ENCODE measurements at places on chromosomes 1 and 21.

DNA sequence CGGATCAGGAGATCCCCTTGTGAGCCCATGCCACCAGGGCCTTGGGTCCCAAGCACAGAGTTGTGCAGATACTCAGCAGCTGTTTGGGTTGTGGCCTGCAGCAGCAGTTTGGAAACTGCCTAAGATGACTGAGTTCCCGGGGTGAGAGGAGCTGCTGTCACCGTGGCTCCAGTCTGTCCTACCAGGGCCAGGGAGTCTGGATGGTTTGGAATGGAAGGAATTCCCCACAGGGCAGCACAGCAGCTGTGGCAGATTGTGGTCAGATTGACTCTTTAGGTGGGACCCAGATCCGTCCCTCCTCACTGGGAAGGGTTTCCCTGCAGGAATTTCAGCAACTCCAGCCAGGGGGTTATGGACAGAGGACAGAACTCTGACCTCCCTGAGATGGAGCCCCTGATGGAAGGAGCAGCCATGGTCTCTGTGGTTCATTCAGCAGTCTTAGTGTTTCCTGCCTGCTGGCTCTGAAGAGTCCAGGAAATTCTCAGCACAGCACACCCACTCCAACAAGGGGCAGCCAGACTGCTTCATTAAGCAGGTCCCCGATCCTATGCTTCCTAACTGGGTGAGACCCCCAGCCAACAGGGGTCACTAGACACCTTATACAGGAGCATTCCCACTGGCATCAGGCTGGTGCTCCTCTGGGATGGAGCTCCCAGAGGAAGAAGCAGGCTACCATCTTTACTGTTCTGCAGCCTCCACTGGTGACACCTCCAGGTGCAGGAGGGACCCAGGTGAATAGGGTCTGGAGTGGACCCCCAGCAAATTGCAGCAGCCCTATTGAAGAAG, 51.5 kb upstream of the TNFSF4 start:
- peak; percentile 61 for DNase-seq
- peaks cover 49% of the 10 kb centered on the region for H3K4me1 ChIP-seq
- no peak overlapping the region for H3K4me3 ChIP-seq
- H3K27ac ChIP-seq: peak overlapping the region; percentile 13
- peaks cover 33% of the 10 kb centered on the region for H3K36me3 ChIP-seq

DNA sequence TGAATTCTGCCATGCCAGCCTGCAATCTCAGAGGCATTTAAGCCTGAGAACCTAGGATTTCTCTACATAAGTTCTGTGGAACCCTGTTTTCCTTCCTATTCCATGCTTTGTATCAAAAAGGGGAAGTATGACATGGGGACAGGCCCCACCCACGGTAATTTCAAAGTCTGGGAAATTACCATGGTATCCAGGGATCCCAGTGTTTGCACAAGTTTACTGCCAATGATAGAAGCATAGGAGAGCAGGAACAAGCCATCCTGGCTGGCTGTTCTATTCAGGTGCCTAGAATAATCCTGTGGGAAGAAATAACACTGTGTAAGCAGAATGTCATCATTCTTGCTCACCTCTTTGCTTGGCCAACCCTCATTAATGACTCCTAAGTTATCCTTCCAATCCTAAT, 53.8 kb upstream of the ATP1B1 start:
- no peak overlapping the region for H3K27ac ChIP-seq
- peaks cover 8% of the 10 kb centered on the region for H3K27me3 ChIP-seq
- no peak overlapping the region for H3K4me3 ChIP-seq
- H3K36me3 ChIP-seq: no peaks in the 10 kb centered on the region
- no peaks in the 10 kb centered on the region for H3K4me1 ChIP-seq

DNA sequence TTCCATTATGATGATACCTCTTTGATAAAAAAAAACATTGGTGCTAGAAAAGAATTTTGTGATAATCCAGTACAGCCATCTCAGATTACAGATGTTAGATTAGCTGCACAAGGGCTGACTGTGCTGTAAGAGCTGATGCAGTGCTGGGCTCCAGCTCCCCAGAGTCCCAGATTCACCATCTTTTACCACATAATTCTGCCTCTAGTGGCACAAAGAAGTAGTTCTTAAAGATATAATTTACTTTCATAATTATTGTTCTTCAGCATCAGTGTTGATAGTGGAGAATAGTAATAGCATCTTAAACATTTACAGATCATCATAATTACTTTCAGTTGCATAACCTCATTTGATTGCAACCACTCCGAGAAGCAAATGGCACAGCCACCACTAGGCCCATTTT, 262.1 kb downstream of the BRINP2 start:
- H3K4me1 ChIP-seq: no peaks in the 10 kb centered on the region
- H3K27ac ChIP-seq: no peak overlapping the region
- no peaks in the 10 kb centered on the region for H3K36me3 ChIP-seq
- DNase-seq: no peak
- H3K4me3 ChIP-seq: no peak overlapping the region

- H3K27me3 ChIP-seq: no peaks in the 10 kb centered on the region
- H3K4me1 ChIP-seq: no peaks in the 10 kb centered on the region
- H3K27ac ChIP-seq: no peak overlapping the region
- H3K36me3 ChIP-seq: no peaks in the 10 kb centered on the region
Measured at GRCh38 chr1:83511146-83511726, 487.7 kb downstream of the TTLL7 start.

DNA sequence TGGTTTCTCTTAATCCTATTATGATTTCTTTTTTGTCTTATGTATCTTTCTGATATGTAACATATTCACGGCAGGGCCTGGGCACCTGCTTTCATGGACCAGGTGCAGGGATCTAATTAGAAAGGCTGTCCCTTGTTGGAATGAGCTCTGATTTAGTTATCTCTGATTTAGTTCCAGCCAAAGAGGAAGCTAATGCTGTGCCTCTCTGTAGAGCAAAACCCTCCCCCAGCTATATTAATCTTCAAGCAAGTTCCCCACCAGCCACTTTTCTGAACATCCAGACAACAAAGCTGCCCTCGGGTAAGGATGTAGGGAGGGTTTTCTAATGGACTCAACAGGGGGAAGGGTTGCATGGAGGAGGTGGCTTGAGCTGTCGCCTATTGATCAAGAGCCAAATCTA, 6.1 kb downstream of the TSACC start:
- H3K4me1 ChIP-seq: peaks cover 27% of the 10 kb centered on the region
- no peak overlapping the region for H3K4me3 ChIP-seq
- DNase-seq: no peak
- H3K36me3 ChIP-seq: no peaks in the 10 kb centered on the region
- no peak overlapping the region for H3K27ac ChIP-seq

GRCh38 chr1:165117482-165117881, 239.0 kb downstream of the LMX1A start:
- H3K4me1 ChIP-seq: peaks cover 20% of the 10 kb centered on the region
- peaks cover 8% of the 10 kb centered on the region for H3K27me3 ChIP-seq
- no peak overlapping the region for H3K4me3 ChIP-seq
- H3K36me3 ChIP-seq: no peaks in the 10 kb centered on the region
